ENCODE measurements at places on chromosomes 2 and 18. TPM values are rescaled to one million over a fixed set of nuclear protein-coding genes. Genes with fewer than 3 reads are reported as not detected.
A peak's percentile ranks its signal among the peaks of the same experiment; 100 is the strongest.

- H3K27ac ChIP-seq = peak overlapping the region; percentile 44
- H3K36me3 ChIP-seq = no peaks in the 10 kb centered on the region
- peaks cover 7% of the 10 kb centered on the region for H3K4me1 ChIP-seq
- no peaks in the 10 kb centered on the region for H3K27me3 ChIP-seq
- peak overlapping the region; percentile 82 for H3K4me3 ChIP-seq
Measured at GRCh38 chr2:57720728-57721627, 325.6 kb upstream of the VRK2 start.

GRCh38 chr18:25853691-25854433, 236.6 kb downstream of the SS18 start:
- no peaks in the 10 kb centered on the region for H3K36me3 ChIP-seq
- H3K4me1 ChIP-seq = peaks cover 13% of the 10 kb centered on the region
- H3K27me3 ChIP-seq = no peaks in the 10 kb centered on the region
- no peak overlapping the region for H3K4me3 ChIP-seq

DNA sequence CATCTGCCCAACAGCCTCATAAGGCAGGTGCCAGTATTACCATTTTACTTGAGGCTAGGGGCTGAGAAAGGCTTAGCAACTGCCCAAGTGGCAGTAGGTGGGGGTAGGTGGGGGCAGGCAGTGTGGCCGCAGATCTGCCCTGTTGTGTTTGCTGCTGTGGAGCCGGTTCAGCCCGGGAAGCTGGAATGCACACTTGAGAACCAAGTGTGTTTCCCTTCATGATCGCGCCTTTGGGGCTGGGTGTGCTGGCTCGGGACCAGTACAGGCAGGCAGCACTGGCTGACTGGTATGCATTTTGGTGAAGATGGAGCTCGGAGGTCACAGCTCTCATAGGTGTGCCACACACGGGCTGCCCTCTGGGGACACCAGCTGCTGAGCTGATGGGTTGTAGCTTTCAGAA, 85.1 kb downstream of the CABLES1 start:
- no peaks in the 10 kb centered on the region for H3K27me3 ChIP-seq
- DNase-seq = no peak
- peaks cover 4% of the 10 kb centered on the region for H3K36me3 ChIP-seq

- no peak for DNase-seq
- H3K4me3 ChIP-seq = no peak overlapping the region
- no peaks in the 10 kb centered on the region for H3K27me3 ChIP-seq
- peaks cover 3% of the 10 kb centered on the region for H3K4me1 ChIP-seq
- no peaks in the 10 kb centered on the region for H3K36me3 ChIP-seq
Measured at GRCh38 chr2:143399631-143400069, 270.4 kb downstream of the ARHGAP15 start.

- H3K27ac ChIP-seq = no peak overlapping the region
- H3K4me1 ChIP-seq = peaks cover 5% of the 10 kb centered on the region
- no peak for DNase-seq
- no peak overlapping the region for H3K4me3 ChIP-seq
- H3K27me3 ChIP-seq = peaks cover 19% of the 10 kb centered on the region
- no peaks in the 10 kb centered on the region for H3K36me3 ChIP-seq
Measured at GRCh38 chr2:1872602-1873183, 128.4 kb upstream of the PXDN start.

DNA sequence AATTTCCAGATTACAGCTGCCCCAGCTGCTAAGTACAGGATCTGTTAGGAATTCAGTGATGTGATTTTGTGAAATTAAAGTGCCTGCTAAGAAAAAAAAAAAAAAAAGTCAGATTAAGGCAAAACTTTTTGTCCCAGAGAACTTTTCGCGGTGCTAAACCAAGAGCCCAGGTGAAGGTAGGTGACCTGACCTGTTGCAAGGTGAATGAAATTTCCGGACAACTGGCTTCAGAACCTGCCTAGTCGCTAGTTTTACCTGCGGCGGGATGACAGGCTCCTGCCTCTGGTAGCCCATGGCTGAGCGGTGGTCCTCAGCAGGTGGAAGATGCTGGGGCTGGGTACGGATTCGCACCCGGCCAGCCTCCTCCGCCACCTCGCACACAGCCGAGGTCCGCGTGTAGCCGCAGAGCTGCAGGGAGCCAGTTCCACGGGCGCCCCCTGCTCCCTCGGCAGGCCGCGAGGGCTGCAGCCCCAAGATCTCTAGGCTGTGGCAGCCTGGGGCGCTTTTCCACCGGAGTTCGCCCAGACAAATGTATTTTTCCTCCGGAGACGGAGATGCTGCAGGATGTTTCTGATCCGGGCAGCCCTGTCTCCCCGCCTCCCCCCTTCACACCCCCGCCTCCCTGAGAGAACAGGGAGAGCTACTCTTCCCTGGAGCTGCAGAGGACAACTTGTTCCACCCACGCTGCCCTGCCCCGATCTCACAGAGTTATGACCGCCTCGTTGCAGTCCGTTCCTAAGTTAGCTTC, at the start of gene SLC38A11:
Gene SLC38A11, minus strand, starts transcription at position 572 of the 748 bp plus-strand sequence. Its CDS starts 278 bp downstream, at position 294.
- peaks cover under 1% of the 10 kb centered on the region for H3K4me1 ChIP-seq
- peak within 1 kb of the TSS; percentile 68 for H3K4me3 ChIP-seq
- H3K36me3 ChIP-seq = no peaks in the 10 kb centered on the region
- peaks cover 3% of the 10 kb centered on the region for H3K27me3 ChIP-seq

RASGRP3 gene
- total RNA-seq = 0.94 TPM

GATA6 gene
- total RNA-seq = 39.8 TPM
